ENCODE measurements at places on chromosomes 12 and 14.

- DNase-seq: no peak
These were observed 81.5 kb downstream of the DICER1 start for GRCh38 chr14:95075789-95076188.

DNA sequence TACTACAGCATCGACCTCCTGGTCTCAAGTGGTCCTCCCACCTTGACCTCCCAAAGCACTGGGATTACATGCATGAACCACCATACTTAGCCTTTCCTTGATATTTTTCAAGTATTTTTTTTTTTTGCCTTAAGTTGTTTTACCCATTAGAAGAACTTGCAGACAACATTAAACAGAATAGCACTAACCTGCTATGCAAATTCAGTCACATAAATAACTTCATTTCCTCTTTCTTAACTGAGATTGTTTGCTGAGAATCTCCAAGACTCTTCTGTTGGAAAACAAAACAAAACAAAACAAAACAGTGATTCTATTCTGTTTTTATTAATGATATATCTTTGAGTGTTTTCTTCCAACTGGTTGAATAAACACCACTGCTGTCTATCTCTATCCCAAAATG lies 115.9 kb upstream of the IFNG-AS1 start:
- DNase-seq: no peak

GRCh38 chr14:96130854-96131253 lies 73.8 kb upstream of the BDKRB2 start:
- peak; percentile 50 for DNase-seq

- no peak for DNase-seq
These were observed 160.2 kb downstream of the RIMBP2 start for GRCh38 chr12:130555628-130556485.

- peak; percentile 76 for DNase-seq
These were observed 221.5 kb upstream of the HMGA2 start for GRCh38 chr12:65602610-65603295.

DNA sequence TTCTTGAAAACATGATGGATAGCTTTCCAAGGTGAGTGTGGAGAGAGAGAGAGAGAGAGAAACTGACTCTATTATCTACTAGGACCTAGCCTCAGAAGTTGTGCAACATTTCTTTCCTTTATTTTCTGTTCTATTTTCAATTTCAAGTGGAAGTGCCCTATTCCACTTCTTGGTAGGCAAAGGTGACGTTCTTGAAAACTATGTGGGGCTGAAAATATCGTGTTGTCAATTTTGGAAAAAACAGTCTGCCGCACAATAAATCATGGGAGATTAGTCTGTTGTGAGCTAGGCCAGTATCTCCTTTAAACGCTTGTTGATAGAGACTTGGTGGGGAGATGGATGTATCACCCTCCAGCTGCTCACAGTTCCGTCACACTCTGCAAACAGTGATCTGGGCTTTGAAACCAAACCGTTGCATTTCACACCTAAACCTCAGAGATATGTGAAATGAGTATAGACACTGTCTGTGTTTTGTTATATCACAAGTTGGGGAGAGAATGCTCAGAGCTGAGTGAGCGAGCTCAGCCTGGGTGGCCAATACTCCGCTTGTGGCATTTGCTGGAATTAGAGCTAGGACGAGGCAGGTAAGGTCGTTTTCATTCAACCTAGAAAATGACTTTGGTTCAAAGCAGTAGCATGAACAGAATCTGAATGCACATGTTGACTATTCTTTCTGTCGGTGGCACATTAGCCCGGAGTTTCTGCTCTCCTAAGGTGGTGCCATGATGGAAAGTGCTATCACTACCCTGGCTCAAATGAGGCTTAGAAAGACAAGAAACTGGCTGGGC lies 75.1 kb upstream of the ST8SIA1 start:
- DNase-seq: no peak

- no peak for DNase-seq
These were observed 89.2 kb downstream of the NTS start for GRCh38 chr12:85963326-85963725.

DNA sequence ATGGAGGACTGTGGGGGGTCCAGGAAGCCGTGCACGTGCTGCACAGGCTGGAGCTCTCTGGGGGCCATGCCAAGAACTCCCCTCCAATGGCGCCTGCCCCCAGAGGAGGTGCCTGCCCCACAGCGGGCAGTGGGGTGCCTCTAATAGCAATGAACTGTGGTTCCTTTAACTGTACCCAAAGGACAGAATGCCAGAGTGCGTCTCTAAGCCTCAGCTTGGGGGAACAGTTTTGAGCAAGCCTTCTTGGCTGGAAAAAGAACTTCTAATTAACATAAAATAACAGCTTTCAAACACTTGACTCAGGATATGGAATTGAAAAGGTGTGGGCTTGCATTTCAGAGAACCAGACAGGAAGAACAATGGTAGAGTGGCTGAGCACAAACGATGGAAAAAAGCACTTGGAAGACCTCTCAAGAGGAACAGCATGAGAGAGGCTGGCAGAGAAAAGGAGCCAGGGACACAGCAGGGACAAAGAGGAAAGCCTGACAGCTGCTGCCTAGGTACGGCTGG lies 195.6 kb downstream of the TTC7B start:
- no peak for DNase-seq

DNA sequence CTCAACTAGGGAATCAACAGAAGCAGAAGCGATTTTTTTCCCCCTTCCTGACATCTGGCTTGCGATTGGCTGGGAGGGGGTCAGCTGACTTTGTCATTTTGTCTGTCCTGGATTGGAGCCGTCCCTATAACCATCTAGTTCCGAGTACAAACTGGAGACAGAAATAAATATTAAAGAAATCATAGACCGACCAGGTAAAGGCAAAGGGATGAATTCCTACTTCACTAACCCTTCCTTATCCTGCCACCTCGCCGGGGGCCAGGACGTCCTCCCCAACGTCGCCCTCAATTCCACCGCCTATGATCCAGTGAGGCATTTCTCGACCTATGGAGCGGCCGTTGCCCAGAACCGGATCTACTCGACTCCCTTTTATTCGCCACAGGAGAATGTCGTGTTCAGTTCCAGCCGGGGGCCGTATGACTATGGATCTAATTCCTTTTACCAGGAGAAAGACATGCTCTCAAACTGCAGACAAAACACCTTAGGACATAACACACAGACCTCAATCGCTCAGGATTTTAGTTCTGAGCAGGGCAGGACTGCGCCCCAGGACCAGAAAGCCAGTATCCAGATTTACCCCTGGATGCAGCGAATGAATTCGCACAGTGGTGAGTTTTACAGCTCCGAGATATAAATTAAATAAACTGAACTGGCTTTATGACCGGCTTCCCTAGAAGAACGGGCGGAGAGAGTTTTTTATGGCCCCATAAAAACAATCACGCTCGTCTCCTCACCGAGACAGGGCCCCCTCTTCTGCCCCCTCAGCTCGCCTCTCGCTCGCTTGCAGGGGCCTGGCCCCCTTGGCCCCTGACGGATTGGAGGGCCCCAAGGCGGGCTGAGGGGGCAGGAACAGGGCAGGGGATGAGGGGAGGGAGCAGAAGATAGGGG lies at the start of gene HOXC6:
Gene HOXC6, plus strand, starts transcription at position 127 of the 888 bp plus-strand sequence. Its CDS starts 82 bp downstream, at position 209.
- DNase-seq: no peak

GRCh38 chr14:68788275-68788995 lies 4.4 kb downstream of the ZFP36L1 start:
- no peak for DNase-seq

DNA sequence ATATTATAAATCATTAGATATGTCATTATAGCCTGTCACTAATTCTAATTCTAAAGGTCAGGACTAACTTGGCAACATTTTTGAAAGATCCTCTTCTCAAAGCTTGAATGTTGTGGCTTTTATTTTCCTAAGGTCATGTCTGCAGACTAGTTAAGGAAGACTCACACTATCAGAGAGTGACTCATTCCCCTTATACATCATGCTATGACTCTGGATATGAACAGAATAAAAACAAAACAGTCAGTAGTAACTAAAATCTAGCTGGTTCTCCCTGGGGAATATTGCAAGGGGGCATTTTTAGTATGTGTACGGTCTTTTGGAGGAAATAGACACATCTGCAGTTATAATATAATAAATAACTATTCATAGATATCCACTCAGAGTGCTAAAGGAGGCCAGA lies 170.6 kb downstream of the SLC2A13 start:
- DNase-seq: no peak

DNA sequence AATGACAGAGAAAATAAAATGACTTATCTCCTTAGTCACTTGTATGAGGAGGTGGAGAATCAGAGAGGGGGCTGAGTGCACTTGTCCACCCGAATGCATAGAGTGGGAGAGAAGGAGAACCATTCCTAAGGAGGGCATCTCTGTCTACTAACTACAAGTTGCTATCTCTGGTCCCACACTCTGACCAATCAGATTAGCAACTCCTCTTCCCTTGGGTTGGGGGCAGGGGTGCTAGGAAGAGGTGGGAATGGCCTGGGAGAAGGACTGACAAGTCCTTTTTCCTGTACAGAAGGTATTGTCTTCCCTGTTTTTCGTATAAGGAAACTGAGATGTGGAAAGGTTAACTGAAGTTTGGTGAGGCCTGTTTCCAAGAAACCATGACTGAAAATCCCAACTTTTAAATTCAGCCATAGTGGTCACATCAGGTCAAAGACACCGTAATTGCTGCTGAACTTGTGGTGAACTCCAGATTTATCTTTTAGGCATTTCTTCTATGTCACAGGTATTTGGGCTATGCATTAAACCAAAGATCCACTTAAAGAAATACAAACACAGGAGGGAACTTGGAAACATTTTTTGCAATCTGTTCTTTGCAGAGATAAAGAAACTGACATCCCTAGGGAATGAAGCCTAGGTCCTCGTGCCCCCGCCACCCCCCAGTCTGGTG lies 207.8 kb downstream of the CRADD start:
- DNase-seq: no peak

- DNase-seq: no peak
These were observed 11.7 kb downstream of the DGKA start for GRCh38 chr12:55942577-55943136.

DNA sequence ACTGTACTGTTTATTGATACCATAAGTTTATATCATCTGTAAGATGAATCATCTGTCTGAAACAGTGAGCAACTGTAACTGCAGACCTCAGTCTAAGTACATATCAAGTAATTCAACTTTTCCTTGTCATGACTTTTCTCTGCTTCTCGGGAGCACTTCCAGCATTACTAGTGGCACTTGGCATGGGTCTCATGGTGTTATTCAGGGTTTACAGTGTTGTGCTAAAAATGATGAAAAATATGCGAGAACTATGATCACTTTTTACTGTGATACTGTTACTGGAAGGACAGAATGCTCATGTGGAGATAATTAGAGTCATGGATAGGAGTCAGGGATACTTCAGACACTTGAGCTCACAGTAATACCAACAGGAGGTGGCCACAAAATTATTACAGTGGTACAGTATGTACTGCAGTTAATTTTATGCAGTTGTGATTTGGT lies 8.3 kb downstream of the KTN1 start:
- DNase-seq: no peak

- no peak for DNase-seq
These were observed 7.9 kb downstream of the NKX2-1 start for GRCh38 chr14:36511981-36512584.

GRCh38 chr12:29024117-29024516 lies 125.0 kb upstream of the FAR2 start:
- DNase-seq: no peak

DNA sequence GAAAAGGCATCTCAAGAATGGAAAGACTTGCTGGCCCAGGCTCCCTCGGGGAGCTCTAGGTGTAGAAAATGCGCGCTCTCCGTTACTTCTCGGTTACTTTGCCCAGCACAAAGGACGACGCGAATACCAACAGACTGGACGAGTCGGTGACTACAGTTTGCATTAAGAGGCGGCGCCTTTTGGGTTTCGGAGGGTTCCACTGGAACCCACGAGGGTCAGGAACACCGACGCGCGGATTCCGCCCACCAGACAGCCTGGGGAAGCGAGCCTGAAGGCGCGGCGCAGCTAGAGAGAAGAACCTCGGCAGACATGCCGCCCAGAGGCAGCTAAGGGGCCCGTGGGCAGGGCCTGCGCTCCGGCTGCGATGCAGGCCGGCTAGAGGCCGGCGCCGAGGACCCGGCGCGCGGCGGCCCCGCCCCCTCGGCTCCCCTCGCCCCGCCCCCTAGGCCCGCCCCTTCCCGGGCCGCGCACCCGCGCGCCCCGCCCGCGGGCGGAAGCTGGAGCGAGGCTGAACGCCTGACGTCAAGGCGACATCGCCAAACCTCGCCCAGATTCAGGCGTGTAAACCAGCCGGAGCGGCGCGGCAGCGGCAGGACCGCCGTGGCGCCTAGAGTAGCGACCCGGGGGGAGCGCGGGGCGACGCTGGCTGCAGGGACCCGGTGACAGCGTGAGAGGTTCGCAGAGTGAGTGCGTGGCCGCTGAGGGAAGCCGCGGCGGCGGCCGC lies at the start of gene RAP1B:
Gene RAP1B, plus strand, starts transcription at position 530 of the 724 bp plus-strand sequence. CDS start 37,826 bp downstream, outside the sequence.
- peak; percentile 50 for DNase-seq

Measured in epithelial cell of prostate (primary cell).